Karpas-422 (cell line): ENCODE measurements at places on chromosomes 11 and 22.
A peak's percentile ranks its signal among the peaks of the same experiment; 100 is the strongest.

GRCh38 chr11:66688561-66689534 is 11.2 kb upstream of the RBM4B start:
- DNase-seq = no peak

DNA sequence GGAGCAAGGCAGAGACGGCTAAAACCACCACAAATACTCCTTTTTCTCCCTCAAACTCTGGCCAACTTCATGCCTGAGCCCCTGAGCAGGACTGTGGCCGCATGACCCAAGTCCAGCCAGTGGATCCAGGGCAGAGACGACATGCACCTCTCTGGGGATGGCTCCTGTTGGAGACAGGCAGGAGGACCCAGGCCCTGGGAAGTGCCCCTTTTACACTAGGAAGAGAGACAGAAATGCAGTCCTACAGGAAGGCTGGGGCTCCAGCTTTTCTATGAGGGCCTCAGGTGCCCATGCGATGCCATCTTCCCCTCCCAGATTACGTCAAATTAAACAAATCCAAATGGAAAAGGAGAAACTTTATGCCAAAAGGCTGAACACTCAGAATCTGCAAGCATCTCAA is 498.0 kb downstream of the BRD1 start:
- no peak for DNase-seq

- no peak for DNase-seq
Measured at GRCh38 chr11:62757846-62758788, 3.3 kb upstream of the POLR2G start.

- no peak for DNase-seq
Measured at GRCh38 chr11:35598254-35599125, 19.8 kb upstream of the FJX1 start.

DNA sequence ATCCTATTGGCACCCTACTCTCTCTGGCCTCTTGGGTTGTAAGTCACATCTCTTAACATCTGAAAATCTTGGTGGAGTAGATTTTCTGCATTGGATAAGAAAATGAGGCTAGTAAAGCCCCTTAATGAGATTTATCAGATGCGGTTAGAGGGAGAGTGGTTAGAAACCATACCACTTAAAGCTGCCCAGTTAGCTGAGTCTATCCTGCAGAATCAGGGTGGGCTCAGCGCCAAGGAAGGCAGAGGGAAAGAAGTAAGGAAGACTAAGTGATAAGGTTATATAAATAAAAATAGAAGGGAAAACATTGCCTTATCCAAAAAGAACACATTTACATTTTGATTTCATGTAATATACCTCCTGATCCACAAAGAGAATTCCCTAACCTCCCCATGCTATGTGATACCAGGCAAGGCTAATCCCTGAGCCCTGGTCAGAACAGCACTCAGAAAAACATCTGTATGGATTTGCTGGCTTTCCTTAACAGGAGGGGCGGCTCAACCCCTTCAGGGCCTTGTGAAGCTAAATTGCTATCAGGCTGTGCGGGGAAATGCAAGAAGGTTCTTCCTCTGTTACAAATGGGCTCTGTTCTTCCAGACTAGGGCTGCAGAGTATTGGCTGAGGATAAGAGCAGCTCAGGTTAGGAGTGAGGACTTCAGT is 101.7 kb downstream of the SNX19 start:
- DNase-seq = no peak

DNA sequence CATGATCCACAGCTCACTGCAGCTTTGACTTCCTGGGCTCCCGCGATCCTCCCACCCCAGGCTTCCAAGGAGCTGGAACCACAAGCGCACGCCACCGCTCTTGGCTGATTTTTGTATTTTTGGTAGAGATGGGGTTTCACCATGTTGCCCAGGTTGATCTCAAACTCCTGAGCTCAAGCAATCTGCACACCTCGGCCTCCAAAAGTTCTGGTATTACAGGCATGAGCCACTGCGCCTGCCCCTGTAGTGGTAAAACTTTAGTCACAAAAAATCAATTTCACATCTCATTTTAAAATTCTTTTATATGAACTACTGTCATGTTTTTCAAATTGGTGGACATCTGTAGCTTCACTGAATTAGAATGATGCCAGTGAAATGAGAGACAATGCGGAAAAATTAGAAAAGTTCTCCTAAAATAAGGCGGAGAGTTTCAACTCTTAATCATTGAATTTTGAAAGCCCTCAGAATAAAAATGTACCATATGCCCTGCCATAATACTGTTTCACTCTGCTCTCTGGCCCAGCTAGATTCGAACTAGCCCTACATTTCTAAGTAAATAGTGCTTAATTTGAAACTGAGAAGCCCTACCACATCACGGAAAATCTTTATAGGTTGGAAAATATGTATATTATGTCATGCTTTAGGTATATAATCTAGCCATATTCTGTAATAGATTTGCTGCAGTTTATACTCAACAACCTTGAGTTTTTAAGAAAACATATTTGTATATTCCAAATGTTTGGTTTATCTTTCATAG is 78.7 kb downstream of the HORMAD2 start:
- no peak for DNase-seq

GRCh38 chr22:37884420-37884819 is 21.7 kb upstream of the MICALL1 start:
- DNase-seq = no peak

- DNase-seq = peak; percentile 51
Measured at GRCh38 chr11:47328449-47329390, 23.8 kb downstream of the MYBPC3 start.

DNA sequence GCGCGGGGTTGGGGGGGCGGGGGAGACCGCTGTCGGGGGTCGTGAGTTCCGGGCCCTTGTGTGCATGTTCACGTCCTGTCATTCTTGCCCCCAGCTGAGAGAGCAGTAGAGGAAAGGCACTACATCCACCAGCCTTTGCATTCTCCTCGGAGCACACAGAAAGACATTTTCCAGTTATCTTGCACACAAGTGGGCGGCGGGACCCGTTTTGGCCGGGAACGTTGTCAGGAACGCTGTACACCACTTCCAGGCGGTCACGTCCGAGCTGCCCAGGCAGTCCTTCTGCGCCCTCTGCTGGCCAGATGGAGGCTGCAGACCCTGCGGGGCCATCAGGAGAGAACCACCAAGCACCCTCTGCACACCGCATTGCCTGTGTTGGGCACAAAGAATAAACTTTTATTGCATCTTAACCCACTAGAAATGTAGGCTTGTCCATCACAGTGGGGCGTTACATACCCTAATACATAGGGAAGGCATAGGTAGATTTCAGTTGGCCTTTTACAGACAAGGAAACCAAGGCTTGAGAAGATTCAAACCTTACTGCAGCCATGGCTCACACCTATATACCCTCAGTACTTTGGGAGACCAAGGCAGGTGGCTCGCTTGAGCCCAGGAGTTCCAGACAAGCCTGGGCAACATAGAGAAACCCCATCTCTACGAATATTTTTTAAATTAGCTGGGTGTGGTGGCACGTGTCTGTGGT is 2.8 kb upstream of the CDKN1C start:
- peak; percentile 89 for DNase-seq

DNA sequence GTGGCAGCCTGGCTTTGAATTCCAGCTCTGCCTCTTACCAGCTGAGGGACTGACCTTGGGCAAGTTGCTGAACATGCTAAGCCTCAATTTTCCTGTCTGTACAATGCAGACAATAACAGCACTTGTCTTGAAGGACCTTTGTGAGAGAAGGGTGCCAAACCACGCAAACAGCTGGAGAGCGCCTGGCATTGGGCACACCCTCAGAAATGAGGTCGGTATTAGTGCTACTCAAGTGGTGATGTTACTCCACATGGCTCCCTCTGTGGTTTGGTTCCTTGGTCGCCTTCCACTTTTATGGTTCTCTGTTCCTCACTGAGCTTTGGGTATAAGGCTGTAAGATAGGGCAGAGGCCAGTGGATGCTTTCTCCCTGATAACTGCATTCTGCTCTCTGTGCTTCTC is 8.2 kb downstream of the UBASH3B start:
- no peak for DNase-seq
